ENCODE measurements at places on chromosomes 12 and 14.

- DNase-seq = no peak
These were observed 700.6 kb downstream of the DIO2 start for GRCh38 chr14:79510659-79511058.

GRCh38 chr12:9243999-9244649, 35.9 kb upstream of the PZP start:
- peak; percentile 80 for DNase-seq

DNA sequence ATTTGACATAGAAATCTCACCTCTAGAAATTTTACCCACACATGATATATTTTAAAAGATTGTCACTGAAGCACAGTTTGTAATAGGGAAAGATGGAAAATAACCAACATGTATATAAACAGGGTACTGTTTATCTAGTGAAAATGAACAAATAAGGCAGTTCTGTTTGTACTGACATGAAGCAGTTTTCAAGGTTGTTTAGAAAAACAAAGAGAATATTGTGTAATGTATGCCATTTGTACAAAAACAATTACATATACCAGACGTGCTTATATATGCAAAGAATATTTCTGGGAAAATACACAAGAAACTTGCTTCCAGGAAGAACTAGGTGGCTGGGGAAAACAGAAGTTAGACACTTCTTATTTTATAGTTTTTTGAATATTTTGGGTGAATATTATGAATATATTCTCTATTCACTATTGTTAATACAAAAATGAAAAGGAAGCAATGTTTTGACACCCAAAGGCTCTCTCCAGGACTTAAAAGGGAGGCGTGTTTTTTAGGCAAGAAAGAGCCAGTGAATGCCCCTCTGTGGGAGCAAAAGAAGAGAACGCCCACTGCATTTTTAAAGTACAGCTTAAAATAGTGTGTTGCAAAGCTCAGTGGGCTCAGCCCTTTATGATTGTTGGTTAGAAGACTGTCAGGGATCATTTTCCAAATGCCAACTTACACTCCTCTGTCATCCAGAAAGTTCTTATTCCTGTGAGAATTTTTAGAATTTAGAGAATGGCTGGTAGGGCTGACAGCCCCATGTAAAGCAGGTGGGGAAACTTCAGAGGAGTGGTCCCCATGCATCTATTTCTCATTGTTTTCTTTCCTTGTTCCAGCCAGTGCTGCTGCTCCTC, 59.6 kb upstream of the FERMT2 start:
- peak; percentile 51 for DNase-seq

- no peak for DNase-seq
These were observed 61.1 kb downstream of the ATP2A2 start for GRCh38 chr12:110342157-110342556.

DNA sequence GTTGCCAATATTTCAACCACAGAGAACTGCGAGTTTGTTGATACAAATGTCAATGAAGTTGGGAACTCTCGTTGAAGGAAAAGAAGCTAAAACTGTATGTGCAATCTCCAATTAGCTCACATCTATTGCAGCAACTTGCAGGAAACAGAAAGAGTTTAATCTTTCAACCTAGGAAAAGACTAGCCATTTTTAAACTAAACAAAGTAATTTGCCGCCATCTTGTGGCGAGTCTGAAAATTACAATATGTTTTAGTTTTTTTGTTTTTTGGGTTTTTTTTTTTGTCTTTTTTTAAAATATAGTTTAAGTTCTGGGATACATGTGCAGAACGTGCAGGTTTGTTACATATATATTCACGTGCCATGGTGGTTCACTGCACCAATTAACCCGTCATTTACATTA, 131.2 kb upstream of the FOXG1 start:
- DNase-seq = peak; percentile 57

GRCh38 chr14:21066882-21067502, 3.1 kb upstream of the ARHGEF40 start:
- no peak for DNase-seq

GRCh38 chr12:12717586-12718380, 615 bp downstream of the CDKN1B start:
- no peak for DNase-seq

DNA sequence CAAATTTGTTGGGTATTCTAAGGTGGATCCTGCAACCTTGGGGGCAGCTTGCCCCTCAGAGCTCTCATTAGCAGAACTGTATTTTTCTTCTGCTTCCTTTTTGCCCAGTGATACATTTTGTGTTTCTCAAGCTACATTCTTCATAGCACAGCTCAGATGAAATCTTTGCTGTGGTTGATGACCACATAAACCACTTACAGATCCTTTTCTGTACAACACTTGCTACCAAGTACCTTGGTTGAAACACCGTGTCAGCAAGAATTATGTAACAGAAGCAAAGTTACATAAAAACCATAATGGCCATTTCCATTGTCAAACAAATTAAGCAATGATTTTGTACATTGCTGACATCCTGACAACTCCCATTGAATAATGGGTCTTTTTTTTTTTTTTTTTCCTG, 9.7 kb upstream of the PLBD1 start:
- no peak for DNase-seq

DNA sequence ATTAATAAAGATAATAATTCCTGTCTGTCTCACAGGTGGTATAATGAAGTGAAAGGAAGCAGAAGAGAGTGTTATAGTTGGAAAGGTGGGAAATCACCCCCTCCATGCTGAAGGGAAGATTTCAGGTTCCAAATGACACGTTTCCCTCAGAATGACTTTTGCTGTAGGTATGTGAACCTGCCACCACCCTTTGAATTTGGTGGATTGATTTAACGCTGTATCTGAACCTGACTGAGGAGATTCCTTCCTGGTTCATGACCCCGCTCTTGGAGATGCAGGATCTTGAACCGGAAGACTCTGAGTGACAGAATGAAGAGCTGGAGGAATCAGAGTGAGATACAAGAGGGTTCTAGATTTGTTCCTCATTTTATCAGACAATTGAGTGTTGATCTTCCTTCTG, 20.3 kb upstream of the EMP1 start:
- no peak for DNase-seq

GRCh38 chr12:95117178-95117599, 43.8 kb upstream of the NR2C1 start:
- DNase-seq = peak; percentile 91

GRCh38 chr12:131491916-131492490, 218.9 kb upstream of the SFSWAP start:
- no peak for DNase-seq

DNA sequence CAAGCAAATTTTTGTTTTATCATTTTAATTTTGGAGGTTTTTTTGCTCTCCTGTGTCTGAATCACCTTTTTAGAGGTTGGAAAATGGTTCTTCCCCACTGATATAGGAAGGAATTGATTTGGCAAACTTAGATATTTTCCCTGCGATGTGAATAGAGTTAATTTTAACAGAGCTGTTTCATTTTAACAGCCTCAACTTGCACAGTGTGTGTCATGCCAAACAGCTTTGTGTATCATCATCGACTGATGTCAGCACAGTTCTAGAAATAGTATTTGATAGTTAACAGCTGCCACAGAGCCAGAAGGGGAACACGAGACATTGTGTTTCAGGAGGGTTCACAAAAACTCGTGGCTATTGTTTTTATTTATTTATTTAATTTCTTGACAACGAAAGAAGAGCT, 243.1 kb upstream of the FOXN3 start:
- DNase-seq = peak; percentile 14

DNA sequence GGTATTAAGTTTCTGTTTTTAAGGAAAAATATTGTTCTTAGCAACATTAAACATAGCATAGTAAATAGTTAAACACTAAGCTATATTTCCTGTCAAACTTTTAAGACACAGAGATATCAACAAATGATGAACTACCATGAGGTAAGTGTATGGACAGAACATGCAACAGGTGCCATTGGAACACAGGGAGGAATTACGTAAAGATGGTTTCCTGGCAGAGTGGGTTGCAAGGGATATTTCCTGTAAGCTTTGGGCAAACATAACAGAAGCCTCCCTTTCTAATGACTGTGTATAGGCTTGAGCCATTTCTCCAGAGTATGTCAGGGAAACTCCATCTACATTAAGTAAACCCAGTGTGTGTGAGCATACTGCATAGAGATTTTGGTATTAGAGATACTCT, 31.7 kb upstream of the HELB start:
- no peak for DNase-seq

DNA sequence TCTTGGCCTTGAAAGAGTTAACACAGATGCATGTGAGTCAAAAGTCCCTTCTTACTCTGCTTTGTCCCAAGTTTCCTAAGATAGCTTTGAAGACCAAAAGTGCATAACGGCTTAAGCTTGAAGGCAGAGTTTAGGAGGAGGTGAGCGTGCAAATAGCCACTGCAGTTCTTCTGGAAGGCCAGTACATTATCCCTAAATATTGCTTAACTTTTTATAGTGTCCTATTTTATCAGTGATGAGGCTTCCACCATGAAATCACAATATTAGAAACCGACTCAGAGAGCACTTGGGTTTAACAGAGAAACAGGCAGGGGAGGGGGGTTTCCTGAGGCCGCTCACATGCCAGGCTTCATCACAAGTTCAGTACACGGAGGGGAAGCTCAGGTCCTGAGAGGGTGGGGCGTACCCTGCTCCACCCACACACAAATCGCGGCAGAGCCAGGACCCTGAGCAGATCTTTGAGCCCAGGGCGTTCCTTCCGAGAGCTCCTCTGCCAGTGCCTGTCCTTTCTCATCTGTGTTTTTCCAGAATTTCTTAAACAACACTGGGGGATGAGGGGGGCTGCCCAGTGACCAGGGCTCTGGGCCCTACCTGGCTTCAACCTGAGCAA, 26.8 kb upstream of the BDKRB2 start:
- no peak for DNase-seq

GRCh38 chr12:77916276-77916675, 85.6 kb downstream of the NAV3 start:
- DNase-seq = no peak

GRCh38 chr12:23757541-23757962, 191.9 kb downstream of the SOX5 start:
- peak; percentile 82 for DNase-seq
